ENCODE measurements at places on chromosomes 12 and 14.

- no peak for DNase-seq
Measured at GRCh38 chr12:131671871-131672270, 39.0 kb upstream of the SFSWAP start.

GRCh38 chr12:65182012-65182739, 12.8 kb downstream of the LEMD3 start:
- no peak for DNase-seq

- no peak for DNase-seq
Measured at GRCh38 chr12:78674311-78675090, 190.1 kb upstream of the SYT1 start.

GRCh38 chr12:25054783-25055144, 105.9 kb upstream of the BCAT1 start:
- no peak for DNase-seq

DNA sequence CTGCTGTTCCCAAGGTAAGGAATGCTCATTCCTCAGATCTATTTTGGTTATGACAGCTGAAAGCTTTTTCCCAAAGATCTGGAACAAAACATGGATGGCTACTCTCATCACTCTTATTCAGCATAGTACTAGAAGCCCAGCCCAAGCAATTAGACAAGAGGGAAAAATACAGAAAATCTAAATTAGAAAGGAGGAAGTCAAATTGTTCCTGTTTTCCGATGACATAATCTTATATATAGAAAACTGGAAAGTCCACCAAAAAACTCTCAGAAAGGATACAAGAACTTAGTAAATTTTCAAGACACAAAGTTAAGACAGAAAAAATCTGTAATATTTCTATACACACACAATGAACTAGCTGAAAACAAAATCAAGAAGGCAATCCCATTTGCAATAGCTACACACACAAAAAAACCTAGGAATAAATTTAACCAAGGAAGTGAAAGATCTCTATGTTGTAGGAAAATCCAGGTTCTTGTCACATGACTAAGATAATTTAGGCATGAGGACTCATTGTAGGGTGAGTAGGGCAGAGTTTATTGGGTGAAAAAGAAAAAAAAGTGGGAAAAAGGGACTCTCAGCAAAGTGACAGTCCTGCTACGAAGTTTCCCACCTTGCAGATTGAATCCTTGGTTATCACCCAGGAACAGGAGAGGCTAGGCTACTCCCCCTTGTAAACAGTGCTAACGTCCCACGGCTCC, 28.6 kb upstream of the KLRB1 start:
- no peak for DNase-seq

DNA sequence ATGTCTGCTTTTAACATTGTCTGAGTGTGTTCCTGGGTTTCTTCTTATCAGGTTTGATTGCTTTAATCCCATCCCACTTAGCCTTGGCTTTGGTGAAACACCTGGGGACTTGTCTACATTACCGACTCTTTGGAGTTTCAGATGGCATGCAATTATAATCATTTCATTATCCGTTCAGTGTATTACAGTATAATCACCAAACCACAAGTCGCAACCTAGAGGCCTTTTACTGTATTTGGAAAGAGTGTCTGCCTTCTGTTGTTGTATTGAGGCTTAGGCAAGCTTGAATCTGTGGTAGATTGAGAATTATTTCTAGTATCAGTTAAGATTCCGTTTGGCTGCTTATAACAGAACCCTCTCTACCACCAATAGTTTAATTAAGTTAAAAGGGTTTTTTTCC, 103.9 kb downstream of the TGFB3 start:
- DNase-seq: no peak

- no peak for DNase-seq
Measured at GRCh38 chr14:32383364-32384009, 54.4 kb downstream of the AKAP6 start.

DNA sequence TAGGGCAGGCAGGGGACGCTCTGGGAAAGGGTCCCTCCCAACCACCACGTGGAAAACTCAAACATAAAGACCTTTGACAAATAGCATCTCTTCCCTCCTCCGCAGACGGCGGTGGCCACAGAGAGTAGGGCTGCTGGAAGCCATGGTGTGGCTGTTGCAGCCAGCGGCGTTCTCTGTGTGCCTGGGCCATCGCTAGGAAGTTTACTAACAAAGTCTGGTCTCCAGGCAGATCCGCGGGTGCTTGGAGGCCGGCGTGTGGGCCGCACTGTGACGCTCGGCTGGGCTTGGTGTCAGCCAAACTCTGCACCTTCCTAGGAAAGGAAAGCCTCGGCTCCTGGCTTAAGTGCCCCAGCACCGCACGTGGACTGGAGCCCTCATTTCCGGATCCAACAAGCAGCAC, 65.6 kb downstream of the CCDC88C start:
- no peak for DNase-seq

DNA sequence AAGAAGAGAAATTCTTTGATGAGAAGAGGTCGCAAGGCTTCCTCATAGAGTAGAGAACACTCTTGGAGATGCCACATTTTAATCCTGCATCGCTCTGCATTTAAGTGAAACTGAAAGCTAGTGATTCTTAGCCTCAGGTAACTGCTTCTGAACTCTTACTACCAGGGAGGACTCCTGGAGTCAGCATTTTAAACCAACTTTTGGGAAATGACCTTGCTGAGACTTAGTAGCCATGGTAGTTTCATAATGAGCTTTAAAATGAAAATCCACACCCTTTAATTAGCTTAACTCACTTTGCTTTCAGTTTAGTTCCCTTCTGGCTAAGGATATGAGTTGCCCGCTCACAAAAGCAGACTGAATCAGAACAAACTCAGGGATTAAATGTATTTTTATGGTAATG, 80.3 kb downstream of the SYNE2 start:
- no peak for DNase-seq

Measured in cortex of kidney (tissue), 1 donor.